NK-92 treated with Interleukin-12 subunit alpha and Interleukin-12 subunit beta, amount 100 ng/mL, for 24 hours (cell line): ENCODE measurements at places on chromosomes 7 and 10.

GRCh38 chr10:83302623-83303022 lies 836.7 kb upstream of the GHITM start:
- no peak for DNase-seq

GRCh38 chr10:69269761-69270160 lies 8.5 kb upstream of the HK1 start:
- no peak for DNase-seq

DNA sequence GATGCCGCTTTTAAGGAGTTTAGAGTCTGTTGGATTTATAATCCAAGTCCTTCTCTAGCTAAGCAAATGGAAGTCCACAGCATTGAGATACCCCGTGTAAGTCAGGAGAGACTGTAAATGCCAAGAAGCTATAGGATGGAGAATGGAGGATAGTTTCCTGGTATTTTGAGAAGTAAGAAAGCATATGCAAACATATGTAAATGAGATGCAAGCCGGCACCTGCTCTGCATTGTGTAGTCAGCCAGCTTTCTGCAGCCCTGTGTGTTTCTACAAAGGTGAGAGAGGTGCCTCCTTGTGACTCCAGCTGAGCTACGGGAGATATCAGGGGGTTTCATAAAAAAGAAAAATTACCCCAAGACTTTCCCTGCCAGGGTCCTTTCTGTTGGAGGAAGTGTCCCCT lies 176.3 kb downstream of the RPS24 start:
- DNase-seq = no peak

GRCh38 chr7:91800389-91800788 lies 80.1 kb downstream of the MTERF1 start:
- no peak for DNase-seq

DNA sequence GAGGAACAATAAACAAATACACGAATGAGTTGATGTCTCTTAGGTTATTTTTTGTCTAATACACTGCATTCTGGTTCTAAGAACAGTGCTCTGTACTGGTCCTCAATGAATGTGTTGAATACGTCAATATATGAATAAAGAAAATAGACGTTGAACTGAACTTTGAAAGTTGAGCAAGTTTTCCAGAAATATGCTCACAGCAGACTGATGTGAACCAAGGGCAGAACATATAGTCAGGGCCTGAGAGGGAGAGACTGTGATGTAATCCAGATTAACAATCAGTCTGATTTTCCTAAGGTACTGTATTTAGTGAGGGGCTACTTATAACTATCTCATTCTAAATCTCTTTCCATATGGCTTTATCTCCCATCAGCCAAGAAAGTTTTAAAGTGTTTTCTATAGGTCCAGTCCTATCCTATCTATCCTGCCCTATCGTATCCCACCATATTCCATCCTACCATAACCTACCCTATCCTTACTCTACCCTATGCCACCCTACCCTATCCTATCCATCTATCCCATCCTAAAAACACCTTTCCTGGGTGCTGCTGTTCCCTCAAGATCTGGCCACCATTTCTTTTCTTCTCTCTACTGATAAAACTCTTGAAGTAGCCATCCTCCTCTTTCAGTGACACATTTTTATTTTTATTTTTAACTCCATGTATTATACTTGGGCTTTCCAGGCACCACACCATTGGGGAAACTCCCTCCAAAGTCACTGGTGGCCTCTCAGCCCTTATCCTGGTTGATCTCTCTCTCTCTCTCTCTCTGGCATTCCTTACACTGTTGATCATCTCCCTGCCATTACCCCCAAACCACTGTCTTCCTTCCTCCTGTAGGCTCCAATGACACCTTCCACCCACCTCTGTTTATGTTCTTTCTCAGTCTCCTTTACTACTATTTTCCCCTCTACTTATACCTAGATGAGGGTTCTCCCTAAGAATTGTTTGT lies 212.3 kb upstream of the SLC26A5 start:
- DNase-seq = no peak

DNA sequence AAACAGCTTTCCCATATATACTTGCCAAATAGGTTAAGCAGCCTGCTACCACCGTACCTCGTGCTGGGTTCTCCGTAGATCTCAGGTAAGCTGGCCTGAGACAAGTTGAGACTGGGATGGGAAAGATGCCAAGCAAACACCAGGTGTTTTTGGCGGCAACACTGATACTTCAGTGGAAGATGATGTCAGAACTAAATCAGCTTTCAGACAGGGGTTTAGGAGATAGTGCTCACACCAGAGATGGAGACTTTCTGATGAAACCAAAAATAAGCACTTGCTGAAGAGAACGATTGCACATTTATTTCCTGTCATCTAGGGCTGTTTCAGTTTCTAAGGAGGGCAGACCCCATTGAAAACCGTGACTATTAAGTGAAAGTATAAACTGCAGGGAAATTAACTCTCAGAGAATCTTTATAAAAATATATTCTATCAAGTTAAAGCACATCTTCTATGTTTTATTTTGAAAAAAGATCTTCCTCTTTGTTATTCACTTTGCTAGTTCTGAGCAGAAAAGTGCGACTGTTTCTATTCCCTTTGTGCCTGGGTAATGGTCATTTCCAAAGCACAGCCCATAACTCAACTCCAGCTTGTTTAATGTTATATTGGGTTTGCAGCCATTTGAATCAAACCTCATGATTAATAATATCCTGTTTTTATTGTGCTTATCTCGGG lies 149.9 kb downstream of the CPED1 start:
- DNase-seq = peak; percentile 24

GRCh38 chr7:134798155-134798554 lies 18.7 kb downstream of the CALD1 start:
- no peak for DNase-seq

GRCh38 chr7:39587393-39587792 lies 21.2 kb downstream of the YAE1 start:
- no peak for DNase-seq

- DNase-seq = no peak
Measured at GRCh38 chr7:342681-343216, 52.8 kb downstream of the FOXL3 start.

GRCh38 chr10:69969977-69970376 lies 82.7 kb upstream of the MACROH2A2 start:
- DNase-seq = no peak

DNA sequence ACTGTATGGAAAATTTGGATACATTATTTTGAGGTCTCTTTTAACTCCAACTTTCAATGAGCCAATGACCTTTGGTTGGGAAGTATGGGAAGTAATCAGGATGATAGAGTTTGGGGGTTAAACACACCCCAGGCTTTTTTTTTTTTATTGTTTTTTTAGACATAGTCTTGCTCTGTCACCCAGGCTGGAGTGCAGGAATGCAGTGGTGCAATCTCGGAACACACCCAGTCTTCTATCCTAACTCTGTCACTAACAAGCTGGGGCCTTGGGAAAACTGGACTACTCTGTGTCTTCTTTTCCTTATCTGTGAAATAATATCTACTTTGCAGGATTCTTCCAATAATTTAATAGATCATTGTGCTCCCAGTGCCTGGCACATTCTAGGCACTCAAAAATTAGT lies 37.6 kb upstream of the AGBL3 start:
- DNase-seq = no peak

DNA sequence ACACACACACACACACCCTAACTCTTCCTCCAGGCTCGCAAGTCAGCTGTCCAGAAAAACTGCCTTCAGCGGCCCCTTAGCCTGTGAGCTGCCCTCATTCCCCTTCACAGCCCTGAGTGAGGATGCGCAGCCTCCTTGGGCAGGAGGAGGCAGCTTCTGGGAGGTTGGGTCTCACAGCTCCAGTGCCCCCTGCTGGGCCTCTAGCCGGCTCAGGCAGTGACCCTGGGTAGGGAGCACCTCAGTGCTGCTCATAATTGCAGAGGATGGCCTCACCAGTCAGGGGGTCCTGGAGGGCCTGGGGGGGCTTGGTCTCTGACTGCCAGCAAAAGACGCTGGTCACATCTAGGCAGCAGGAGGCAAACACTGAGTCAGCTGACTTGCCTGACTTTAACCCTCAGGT lies 43.7 kb downstream of the ZNF273 start:
- DNase-seq = no peak

DNA sequence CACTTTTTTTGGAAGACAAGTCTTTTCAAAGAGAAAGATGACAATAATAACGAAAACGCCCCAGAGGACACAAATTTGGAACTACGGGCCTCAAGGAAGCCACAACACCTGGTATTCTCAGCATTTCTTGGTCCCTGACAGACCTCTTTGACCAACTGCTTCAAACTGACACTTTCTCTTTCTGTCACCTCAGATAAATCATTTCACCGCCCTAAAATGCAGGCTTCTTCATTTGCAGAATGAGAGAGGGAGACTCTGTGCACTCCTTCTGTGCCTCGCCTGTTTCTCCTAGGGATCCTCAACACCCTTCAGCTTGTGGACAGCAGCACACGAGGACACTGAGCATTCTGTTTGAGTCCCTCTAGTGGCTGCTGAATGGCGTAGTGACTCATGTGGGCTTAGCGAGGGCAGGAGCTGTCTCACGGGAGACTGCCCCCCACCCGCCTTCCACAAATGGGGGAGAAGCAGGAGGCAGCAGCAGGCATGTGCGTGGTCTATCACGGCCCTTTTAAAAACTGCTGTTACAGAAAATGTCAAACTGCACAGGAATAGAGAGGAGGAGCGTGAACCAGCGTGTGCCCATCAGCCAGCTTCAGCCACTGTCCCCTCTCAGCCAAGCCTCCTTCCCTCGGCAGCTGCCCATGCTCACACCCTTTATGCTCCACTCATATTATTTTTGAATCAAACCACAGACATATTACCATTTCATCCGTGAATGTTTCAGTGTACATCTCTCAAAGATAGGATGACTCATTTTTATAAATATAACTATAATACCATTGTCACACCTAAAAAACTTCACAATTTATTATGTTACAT lies 41.4 kb downstream of the GSDME start:
- DNase-seq = no peak

DNA sequence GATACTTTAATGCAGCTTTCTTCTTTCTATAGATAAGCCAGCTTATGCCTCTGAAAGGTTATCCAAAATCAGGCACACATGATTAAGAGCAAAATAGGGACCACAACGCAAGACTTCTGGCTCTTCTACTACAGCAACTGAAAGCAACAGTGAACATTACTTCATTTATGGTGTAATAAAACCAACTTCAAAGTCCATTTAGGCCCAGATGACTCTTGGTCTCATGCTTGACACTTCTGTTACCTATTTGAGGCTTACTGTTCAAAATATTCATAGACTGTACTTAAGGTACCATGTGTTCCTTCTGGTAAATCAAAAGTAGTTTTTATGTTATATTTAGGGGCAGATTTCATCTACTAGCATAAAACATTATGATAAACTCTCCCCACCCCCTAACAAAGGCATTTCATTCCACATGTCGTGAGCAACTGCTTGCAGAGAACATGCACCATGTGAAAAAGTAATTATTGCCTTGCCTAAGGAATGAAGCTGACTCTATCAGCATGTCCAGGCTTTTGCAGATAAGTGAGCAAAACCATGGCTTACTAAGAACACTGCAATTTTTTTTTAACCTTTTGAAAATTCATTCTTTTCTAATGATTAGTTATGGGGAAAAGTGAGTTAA lies 154.9 kb upstream of the ITGB1 start:
- no peak for DNase-seq

GRCh38 chr10:47278152-47278473 lies 21.9 kb upstream of the GDF10 start:
- DNase-seq = no peak

GRCh38 chr7:98613601-98614425 lies 3.3 kb upstream of the NPTX2 start:
- no peak for DNase-seq

DNA sequence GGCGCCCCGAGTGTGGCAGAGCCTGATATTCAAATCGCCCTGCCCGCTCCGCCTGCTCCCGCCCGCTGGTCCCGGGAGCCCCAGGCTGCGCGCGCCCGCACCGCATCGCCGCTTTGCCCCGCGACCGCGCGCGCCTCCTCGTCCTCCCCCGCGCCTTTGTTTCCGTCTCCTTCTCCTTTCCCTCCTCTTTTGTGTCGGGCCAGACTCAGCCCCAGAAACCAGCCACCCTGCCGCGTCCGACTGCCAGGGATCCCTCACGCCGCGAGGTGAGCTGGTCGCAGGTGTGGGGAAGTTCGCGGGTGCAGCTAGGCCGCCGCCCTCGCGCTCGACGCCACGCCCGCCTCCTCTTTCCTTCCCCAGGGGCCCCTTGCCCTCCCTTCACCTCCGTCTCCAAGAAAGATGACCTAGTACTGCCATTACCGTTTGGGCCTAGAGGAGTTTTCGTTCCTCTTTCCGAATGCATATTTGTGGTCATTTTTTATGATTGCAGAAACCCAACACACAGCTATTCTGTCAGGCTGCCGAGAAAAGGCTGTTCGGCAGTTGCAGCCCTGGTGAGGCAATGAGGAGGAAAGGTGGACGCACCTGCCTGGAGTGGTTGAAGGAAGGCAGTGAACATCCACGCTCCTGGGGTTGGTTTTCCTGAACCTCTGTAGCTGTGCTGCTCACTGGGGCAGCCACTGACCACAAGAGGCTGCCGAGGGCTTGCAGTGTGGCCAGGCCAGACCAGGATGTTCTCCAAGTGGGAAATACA lies 107.3 kb downstream of the SNX10 start:
- DNase-seq = no peak

GRCh38 chr10:87862679-87863052 lies 667 bp downstream of the KLLN start:
- peak; percentile 60 for DNase-seq

DNA sequence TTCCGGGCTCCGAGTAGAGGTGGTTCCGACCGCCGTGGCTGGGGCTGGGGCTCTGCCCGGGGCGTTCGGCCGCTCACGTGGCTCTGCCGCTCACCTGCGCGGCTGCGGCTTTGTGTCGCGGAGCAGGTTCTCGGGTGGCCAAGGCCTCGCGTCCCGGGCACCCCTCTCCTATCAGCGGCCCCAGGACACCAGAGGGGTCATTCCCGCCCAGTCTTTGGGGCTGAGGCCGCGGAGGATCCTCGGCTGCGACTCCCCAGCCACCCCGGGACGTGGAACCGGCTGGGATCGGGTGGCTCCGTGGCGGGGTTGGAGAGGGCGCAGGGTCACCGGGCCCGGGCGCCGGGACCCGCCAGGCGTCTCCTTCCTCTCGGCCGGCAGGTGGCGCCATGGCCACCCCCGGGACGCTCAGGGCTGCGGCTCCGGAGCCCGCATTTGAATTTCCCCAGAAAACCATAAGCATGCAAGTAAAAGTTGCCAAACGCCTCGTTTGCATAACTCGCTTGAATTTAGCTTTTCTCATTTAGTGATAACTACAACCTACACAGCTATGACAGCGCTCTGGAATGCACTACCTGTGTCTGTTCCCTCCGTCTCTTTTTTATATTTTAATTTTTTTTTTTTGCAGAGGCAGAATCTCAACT lies 1.2 kb downstream of the COL26A1 start:
- DNase-seq = peak; percentile 39

DNA sequence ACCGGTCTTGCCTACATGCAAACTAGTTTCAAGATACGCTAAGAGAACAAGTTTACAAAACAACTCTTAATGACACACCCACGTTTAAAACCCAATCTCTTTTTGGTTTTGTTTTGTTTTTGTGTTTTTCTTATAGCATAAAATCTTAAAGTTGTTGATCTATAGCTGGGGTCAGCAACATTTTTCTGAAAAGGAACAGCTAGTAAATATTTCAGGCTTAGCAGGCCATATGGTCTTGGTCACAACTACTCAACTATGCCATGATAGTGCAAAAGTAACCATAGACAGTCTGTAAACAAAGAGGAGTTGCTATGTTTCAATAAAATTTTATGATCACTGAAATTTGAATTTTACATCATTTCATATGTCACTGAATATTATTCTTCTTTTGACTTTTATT lies 327.4 kb downstream of the AGMO start:
- DNase-seq = no peak
